ENCODE measurements at places on chromosomes 1 and 21. TPM values are rescaled to one million over a fixed set of nuclear protein-coding genes. Genes with fewer than 3 reads are reported as not detected.
A peak's percentile ranks its signal among the peaks of the same experiment; 100 is the strongest.

- H3K36me3 ChIP-seq: no peaks in the 10 kb centered on the region
- H3K4me3 ChIP-seq: no peak overlapping the region
- DNase-seq: no peak
- no peaks in the 10 kb centered on the region for H3K4me1 ChIP-seq
- no peak overlapping the region for H3K27ac ChIP-seq
These were observed 239.0 kb downstream of the USH2A start for GRCh38 chr1:216184126-216184680.

DNA sequence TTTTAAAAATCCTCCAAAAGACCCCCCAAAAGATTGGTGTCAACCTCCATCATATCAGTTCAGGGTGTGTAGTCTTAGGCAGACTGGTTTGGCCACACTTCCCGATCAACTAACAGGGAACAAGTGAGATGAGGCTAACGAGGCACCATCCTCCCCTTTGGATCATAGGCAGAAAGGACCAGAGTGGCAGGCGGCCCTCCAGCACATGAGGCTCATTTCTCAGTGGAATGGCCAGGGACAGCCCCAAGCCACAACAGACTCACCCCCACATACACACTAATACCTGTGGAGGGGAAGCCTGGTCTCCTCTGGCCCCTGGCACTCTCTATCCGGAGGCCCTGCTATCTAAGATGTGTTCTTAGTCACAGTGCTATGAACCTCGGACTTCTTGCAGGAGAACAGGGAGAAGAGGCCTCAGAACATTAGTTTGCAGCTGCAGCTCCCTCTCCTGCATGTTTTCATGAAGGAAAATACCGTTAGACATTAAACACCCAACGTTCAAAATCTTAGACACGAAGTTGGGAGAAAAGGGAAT, 17.3 kb upstream of the CAPN2 start:
- no peak overlapping the region for H3K4me3 ChIP-seq
- H3K36me3 ChIP-seq: no peaks in the 10 kb centered on the region
- H3K27me3 ChIP-seq: peaks cover 7% of the 10 kb centered on the region
- H3K27ac ChIP-seq: no peak overlapping the region

- no peak overlapping the region for H3K4me3 ChIP-seq
- no peak overlapping the region for H3K27ac ChIP-seq
- no peaks in the 10 kb centered on the region for H3K36me3 ChIP-seq
- no peaks in the 10 kb centered on the region for H3K4me1 ChIP-seq
These were observed 20.2 kb upstream of the WNT4 start for GRCh38 chr1:22163137-22163536.

- H3K36me3 ChIP-seq: no peaks in the 10 kb centered on the region
- DNase-seq: no peak
- H3K27me3 ChIP-seq: peaks cover 2% of the 10 kb centered on the region
- peaks cover 15% of the 10 kb centered on the region for H3K4me1 ChIP-seq
These were observed 71.2 kb downstream of the KCNJ15 start for GRCh38 chr21:38327984-38328383.

- peak overlapping the region; percentile 13 for H3K27ac ChIP-seq
- peaks cover 3% of the 10 kb centered on the region for H3K36me3 ChIP-seq
- no peak for DNase-seq
- H3K4me3 ChIP-seq: peak overlapping the region; percentile 81
- peaks cover 9% of the 10 kb centered on the region for H3K27me3 ChIP-seq
- H3K4me1 ChIP-seq: peaks cover 21% of the 10 kb centered on the region
These were observed 497 bp upstream of the FUCA1 start for GRCh38 chr1:23868557-23869016.

GRCh38 chr1:113153116-113153803, 80.3 kb downstream of the LRIG2 start:
- H3K36me3 ChIP-seq: no peaks in the 10 kb centered on the region
- no peak overlapping the region for H3K27ac ChIP-seq
- H3K4me1 ChIP-seq: no peaks in the 10 kb centered on the region
- H3K4me3 ChIP-seq: no peak overlapping the region
- no peak for DNase-seq
- H3K27me3 ChIP-seq: peaks cover 1% of the 10 kb centered on the region

DNA sequence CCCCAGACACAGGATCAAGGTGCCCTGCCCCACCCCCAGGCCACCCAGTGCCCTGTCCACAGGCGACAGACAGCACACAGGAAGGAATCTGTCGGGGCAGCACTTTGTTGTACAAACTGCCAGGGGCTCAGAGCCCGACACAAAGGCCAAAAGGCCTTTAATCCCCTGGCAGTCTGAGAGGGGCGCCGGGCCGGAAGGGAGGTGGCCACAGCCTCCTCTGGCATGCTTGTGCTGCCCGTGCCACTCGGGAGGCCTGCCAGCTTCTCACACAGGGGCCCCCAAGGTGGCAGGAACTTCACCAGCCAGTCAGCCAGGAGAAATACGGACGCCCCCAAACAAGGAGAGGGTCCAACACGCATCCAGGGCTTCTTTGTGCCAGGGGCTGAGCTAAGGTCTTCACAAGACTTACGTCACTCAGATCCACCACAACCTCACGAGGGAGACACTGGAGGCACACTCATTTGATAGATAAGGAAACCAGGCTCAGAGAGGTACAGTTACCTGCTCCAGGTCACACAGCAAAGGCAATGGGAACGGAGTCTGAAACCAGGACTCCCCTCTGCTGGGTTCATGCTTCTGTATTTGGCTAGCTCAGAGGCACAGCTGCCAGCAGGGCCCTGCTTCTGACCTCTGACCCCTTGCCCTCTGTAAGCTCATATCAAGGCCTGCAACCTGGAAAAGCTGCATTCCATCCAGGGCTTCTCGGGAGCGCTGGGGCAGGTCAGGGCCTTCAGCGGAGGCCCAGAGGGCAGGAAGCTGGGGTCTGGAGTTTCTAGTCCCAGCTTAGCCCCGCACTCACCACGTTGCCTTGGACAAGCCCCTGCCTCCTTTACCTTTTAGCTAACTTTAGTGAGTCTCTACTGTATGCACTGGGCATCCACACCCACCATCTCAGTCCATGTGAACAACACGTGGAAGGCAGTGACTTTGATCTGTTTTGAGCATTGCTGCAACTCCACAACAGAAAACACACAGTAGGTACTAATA, 34.8 kb downstream of the HSPG2 start:
- no peak for DNase-seq
- no peak overlapping the region for H3K4me3 ChIP-seq
- no peaks in the 10 kb centered on the region for H3K27me3 ChIP-seq
- peaks cover 10% of the 10 kb centered on the region for H3K4me1 ChIP-seq

DNA sequence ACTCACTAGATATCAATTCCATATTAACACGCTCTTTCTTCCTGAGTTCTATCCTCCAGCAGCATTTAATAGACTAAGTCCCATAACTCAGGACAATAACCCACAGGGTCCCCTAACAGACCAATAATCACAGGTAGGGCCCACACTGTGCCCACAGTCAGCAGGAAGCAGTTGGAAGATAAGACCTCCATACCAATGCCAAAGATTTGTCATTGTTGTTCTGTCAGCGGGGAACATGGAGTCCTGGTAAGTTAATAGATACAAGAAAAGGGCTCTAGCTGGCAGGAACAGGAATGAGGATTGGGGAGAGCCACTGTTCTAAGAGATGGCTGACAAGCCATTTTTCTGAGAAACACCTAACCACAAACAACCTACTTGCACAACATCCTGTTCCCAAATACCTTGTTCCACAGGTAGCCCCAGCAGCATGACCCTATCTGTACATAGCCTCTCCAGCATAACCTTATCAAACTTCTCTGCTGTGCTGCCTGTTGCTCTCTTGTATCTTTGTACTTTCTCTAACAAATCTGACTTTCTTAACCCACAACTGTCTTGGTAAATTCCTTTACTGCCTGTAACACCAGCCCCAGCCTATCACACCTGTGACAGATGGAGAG, 142.0 kb upstream of the KCNJ15 start:
- H3K4me1 ChIP-seq: peaks cover 20% of the 10 kb centered on the region
- no peak overlapping the region for H3K27ac ChIP-seq
- no peak overlapping the region for H3K4me3 ChIP-seq
- H3K27me3 ChIP-seq: no peaks in the 10 kb centered on the region
- no peaks in the 10 kb centered on the region for H3K36me3 ChIP-seq

- H3K36me3 ChIP-seq: peaks cover 38% of the 10 kb centered on the region
- peaks cover 15% of the 10 kb centered on the region for H3K4me1 ChIP-seq
- H3K4me3 ChIP-seq: no peak overlapping the region
- H3K27me3 ChIP-seq: no peaks in the 10 kb centered on the region
- no peak overlapping the region for H3K27ac ChIP-seq
These were observed 14.7 kb downstream of the BEND5 start for GRCh38 chr1:48761986-48762385.

GRCh38 chr1:202213361-202214088, 19.9 kb downstream of the LGR6 start:
- no peak for DNase-seq
- H3K4me1 ChIP-seq: peaks cover 6% of the 10 kb centered on the region
- peaks cover 65% of the 10 kb centered on the region for H3K27me3 ChIP-seq
- H3K4me3 ChIP-seq: peak overlapping the region; percentile 39
- H3K27ac ChIP-seq: no peak overlapping the region

DNA sequence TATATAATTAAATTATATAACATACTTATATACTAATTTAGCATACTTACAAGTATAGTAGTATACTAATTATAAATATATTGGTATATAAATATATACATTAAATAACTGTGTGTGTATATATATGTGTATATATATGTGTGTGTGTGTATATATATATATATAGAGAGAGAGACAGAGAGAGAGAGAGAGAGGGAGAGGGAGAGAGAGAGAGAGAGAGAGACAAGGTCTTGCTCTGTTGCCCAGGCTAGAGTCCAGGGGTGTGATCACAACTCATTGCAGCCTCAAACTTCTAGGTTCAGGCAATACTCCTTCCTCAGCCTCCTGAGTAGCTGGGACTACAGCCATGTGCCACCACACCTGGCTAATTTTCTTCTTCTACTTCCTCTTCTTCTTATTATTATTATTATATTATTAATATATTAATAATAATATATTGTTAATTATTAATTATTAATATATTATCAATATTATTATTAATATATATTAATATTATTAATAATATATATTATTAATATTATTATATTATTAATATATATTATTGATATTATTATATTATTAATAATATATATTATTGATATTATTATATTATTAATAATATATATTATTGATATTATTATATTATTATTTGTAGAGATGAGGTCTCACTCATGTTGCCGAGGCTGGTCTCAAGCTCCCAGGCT, 185.5 kb downstream of the CRB1 start:
- no peak overlapping the region for H3K4me3 ChIP-seq
- H3K27me3 ChIP-seq: peaks cover 5% of the 10 kb centered on the region
- H3K36me3 ChIP-seq: no peaks in the 10 kb centered on the region
- H3K27ac ChIP-seq: no peak overlapping the region
- no peak for DNase-seq
- H3K4me1 ChIP-seq: no peaks in the 10 kb centered on the region

DNA sequence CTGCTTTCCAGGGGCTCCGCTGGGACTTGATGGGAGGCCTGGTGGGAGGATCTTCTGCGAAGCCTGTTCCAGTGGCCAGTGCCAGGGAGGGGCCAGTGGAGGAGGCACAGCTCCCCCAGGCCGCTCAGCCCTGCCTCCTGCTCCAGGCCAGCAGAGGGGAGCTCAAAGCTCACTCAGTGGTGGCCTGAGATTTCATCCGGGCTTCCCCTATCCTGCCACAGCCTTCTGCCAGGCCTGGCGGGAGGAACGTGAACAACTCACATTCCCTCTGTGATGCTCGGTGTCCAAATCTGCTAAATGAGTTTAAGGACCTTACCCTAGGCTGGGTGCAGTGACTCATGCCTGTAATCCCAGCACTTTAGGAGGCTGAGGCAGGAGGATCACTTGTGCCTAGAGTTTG, 3.3 kb downstream of the CLCNKB start:
- no peak overlapping the region for H3K27ac ChIP-seq
- H3K4me3 ChIP-seq: no peak overlapping the region
- H3K4me1 ChIP-seq: no peaks in the 10 kb centered on the region
- H3K27me3 ChIP-seq: peaks cover 9% of the 10 kb centered on the region

DNA sequence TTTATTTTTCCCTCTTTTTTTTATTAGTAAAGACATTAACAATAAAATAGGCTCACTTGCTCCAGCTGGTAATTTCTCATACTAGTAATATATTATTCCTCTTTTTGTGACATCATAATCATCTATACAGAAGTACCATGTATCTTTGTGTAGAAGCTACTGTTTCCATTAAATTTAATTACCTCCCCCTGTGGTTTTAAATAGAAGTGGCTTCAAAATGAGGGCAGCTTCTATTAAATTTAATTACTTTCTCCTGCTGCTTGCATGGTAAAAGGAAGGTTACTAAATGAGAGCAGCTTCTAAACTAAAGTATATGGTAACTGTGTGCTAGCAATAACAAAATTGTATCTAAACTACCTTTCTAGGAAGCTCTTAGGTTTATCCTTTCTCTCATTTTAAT, 94.0 kb downstream of the DPYD start:
- H3K4me1 ChIP-seq: no peaks in the 10 kb centered on the region
- no peak overlapping the region for H3K4me3 ChIP-seq
- H3K36me3 ChIP-seq: peaks cover 1% of the 10 kb centered on the region
- no peaks in the 10 kb centered on the region for H3K27me3 ChIP-seq

DNA sequence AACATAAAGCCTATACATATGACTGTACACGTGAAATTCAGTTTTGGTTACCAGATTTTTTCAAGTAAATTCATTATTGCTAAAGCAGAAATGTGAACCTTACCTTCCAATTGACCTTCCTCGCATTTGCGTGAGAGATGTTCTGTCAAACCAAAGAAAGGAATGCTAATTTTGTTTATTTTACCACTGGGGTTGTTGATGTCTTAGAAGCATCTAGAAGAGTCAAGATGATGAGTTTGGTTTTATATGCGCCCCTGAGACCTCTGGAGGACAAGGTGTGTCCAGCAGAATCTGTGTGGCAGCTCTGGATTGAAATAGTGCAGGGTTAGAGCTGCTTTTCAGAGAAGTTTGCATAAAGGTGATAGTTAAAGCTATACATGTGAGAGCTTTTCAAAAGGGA, 48.4 kb downstream of the ZBTB40 start:
- H3K36me3 ChIP-seq: peaks cover 5% of the 10 kb centered on the region
- H3K4me3 ChIP-seq: no peak overlapping the region
- H3K4me1 ChIP-seq: no peaks in the 10 kb centered on the region
- H3K27ac ChIP-seq: no peak overlapping the region
- no peak for DNase-seq

DNA sequence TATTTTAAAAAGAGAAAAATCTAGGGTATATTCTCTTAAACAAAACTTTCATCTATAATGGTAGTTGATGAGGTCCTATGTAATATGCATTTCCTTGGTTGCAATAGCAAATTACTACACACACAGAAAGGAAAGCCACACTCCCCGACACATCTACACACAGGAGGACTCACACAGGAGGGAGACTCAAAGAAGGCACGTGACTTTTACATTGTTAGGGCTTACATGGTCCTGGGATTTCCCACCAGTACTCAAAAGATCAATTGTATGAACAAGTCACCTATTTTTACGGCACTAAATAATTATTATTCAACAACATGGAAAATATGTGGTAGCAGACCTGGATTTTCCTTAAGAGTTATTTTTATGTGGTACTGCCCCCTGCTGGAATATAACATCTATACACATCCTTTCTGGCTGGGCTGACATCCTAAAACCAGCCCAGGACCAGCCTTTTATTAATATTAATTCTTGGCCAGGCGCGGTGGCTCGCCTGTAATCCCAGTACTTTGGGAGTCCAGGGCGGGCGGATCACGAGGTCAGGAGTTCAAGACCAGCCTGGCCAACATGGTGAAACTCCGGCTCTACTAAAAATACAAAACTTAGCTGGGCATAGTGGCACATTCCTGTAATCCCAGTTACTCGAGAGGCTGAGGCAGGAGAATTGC, 33.9 kb upstream of the LGALS8 start:
- peaks cover 26% of the 10 kb centered on the region for H3K27me3 ChIP-seq
- H3K4me3 ChIP-seq: no peak overlapping the region

Gene AVPR1B
- not detected for total RNA-seq

Gene GJA4
- total RNA-seq: not detected

Gene KCNE1
- not detected for total RNA-seq

Gene ALDH4A1
- 2.8 TPM for total RNA-seq

Gene RHOC
- total RNA-seq: 48.5 TPM

Gene LRRC39
- total RNA-seq: 0.57 TPM

Gene BMP8A
- not detected for total RNA-seq

Gene DSCAM
- not detected for total RNA-seq

Gene AIRE
- 0.05 TPM for total RNA-seq

Data from activated CD4-positive, alpha-beta T cell treated with anti-CD3 and anti-CD28 coated beads, Interleukin-2, amount 10 ng/mL, durations not matched to agents 24 days and 14 days (primary cell).